ENCODE measurements at places on chromosomes 16 and 17.

GRCh38 chr17:60305141-60305540, 86.8 kb downstream of the USP32 start:
- DNase-seq = no peak

GRCh38 chr16:50152351-50152806, 727 bp upstream of the TENT4B start:
- no peak for DNase-seq

DNA sequence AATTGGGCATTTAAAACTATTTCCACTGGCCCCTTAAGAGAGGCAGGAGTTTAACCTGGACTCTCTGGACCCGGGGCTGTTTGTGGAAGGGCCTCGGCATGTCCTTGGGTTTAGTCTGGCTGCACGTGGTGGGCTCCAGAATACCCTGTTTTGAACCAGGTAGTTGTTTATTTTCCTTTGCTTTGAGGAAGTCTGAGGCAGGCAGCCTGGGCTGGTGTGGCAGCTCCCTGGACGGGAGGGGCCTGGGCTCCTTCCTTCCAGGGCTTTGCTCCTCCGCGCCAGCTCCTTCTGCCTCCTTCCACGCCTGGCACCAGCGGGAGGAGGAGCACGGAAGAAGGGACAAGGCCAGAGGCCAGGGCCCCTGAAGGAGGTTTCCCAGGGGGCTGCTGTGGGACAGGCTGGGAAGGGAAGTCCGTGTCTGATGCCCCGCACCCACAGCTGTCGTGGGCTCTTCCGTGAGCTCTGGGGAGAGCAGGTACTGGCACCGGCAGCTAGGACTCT, 15.5 kb downstream of the BANP start:
- DNase-seq = no peak

DNA sequence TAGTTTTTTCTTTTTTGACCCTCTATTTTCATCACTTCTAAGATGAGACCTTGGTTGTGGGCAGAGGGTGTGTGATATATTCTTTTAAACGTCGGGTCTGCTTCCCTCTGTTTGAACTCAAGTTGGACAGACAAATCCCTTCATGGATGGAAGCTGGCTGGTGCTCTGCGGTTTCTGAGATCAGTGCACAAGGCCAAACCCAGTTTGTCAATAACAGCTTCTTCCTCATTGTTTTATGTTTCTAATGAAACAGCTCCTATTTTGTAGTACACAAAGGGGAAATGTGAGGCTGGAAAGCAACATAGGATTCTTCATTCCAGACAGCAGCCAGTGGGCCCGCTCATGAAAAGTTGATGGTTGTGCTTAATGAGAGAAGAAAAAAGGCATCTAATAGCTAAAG, 159.6 kb downstream of the PRKCA start:
- no peak for DNase-seq

DNA sequence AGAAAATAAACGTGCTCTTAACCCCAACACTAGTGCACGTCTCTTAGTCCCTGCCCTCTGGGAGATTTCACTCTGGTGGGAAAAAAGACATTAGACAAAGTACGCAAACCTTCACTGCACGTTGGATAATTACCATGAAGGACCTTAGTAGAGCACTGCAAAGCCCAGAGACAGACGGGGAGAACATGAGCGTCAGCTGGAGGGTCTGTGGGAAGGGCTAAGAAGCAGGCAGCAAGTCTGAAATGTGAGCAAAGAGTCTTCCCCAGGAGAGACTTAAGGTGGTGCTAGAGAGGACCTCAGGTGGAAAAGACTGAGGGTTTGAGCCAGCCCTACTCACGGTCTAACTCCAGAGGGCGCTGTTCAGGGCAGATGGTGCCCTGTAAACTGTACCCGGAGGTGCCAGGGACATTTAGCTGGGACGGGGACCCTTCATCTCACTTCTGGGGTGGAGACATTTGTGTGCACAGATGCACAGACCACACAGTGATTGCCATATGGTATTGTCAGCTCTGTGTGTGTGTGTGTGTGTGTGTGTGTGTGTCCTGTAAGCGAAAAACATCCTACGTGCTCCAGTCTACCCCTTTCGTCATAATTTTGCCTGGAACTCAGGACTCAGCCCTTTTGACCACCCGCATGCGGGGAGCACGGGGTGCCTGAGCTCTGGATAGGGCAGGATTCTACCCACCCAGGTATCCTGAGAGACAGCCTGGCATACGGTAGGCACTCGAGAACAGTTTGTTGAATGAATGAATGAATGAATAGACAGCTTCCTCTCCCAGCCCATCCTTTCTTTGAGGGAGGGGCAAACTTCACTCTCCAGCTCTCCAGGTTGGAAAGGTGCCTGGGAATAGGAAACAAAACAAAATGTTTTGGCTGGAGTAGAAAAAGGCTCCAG, 10.1 kb upstream of the STAC2 start:
- no peak for DNase-seq

GRCh38 chr17:10127819-10128425, 70.5 kb downstream of the GAS7 start:
- no peak for DNase-seq

DNA sequence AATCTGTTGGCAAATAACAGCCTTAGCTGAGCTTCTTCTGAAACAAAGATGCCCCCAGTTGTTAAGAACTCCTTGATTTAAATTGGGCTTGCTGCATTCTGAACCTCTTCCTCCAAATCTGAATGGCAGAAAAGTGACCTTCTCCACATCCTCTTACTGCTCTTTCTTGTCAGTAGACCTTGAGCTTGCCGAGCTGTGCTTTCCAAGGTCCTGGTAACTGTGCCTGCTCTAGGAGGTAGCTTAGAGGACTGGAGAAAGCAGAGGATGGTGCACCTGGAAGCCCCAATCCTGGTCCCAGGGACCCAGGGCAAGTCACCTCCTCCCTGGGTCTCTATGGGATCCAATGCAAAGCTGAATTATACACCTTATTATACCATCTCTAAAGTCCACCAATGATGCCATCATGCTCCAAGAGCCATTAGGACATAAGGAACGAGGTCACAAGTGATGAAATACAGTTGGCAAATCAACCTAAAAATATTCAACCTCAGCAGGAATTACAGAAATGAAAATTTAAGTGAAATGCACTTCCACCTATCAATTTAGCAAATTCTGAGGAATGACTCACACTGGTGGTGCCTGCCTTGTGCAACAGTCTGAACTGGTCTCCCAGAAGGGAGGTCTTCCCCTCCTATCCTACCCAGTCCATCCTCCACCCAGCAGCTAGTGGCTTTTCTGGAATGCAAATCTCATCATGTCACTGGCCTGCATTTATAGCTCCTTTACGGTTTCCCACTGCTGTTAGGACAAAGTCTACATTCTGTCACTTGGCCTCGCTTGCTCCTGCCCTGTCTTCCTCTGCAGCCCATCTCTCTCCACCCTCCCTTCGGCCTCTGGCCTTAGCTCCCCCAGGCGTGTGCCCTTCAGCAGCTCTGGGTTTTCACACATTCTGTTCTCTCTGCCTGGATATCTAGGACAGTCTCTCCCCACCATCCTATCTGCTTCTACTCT, 36.6 kb downstream of the TOM1L2 start:
- DNase-seq = no peak

DNA sequence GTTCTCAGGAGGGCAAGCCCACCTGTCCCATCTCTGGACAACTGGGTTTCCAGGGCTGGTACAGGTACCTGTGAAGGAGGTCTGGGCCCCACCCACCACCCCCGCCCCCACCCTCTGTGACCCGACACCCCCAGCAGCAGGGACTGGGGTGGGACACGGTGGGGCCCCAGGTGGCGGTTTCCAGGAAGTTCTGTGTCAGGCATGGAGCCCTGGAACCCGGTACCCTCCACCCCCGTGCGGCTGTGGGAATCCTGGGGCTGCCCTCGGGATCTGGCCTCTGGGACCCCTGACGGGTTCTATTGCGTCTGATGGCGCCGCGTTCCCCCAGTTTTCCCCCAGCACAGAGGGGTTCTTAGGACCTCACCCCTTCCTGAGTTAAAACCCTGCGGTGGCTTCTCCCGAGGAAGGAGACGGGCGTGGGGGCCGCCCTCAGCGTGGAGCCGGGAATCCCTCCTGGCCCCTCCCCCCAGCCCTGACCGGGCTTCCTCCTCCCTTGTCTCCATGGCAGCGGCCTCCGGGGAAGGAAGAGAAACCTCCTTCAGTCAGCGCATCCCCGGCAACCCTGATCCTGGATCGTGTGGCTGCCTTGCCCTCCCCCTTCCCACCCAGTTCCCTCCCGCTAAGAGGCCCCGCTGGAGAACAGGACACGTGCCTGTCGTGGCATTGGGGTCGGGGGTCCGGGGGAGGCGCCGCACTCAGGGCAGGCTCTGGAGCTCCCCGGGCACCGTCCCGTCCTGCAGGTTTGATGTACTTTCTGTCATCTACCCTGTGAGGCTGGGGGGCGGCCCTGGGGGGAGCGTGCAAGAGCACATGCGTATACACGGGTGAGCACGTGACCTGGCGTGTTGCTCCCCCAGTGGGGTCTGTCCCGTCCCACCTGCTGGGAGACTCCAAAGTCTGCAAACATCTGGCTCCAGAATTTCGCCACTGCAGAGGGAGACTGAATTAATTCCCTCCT, 30.3 kb downstream of the CACNA1H start:
- DNase-seq = no peak

GRCh38 chr16:50839356-50839755, 97.5 kb downstream of the CYLD start:
- peak; percentile 32 for DNase-seq

- no peak for DNase-seq
Measured at GRCh38 chr16:66899945-66900710, 18.6 kb downstream of the CDH16 start.

DNA sequence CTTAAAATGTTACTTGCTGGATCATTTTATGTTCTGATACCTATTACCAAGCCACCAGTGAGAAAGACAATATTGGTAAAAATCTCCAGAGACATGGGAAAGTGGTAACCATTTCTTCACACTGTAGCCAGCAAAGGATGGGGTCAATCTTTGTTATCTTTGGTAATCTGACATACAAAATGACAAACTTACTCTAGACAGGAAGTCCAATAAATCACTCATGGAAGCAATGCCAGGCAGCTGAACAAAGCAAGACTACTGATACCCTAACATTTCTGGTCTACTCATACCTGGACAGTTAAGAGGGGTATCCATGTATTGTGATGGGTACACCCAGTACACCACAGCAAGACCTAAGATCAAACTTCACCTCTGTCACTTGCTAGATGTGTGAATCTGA, 19.0 kb downstream of the GRB2 start:
- DNase-seq = no peak

GRCh38 chr17:82045936-82046484, 5.6 kb downstream of the RFNG start:
- DNase-seq = no peak

- DNase-seq = no peak
Measured at GRCh38 chr17:79618383-79619067, 7.7 kb upstream of the RBFOX3 start.

GRCh38 chr17:20051624-20052023, 42.5 kb downstream of the SPECC1 start:
- DNase-seq = no peak

DNA sequence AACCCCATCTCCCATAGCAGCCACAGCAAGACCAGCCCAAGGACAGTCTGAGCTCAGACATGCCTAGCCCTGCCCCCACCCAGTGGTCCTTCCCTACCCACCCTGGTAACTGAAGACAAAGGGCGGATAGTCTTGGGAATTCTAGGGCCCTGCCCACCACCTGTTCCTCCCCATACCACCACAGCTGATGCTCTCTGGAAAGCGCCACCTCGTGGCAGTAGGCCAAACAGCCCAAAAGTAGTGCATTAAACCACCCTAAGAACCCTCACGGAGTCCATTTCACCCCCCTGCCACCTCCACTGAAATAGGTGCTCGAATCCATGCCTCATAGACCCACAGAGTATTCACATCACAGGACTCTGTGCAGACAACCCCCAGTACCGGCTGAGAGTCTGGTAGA, 1021.4 kb downstream of the CDH8 start:
- no peak for DNase-seq

GRCh38 chr17:12940699-12941098, 77.1 kb downstream of the ELAC2 start:
- DNase-seq = no peak

GRCh38 chr17:82315703-82316358, 1.6 kb downstream of the CD7 start:
- DNase-seq = no peak

DNA sequence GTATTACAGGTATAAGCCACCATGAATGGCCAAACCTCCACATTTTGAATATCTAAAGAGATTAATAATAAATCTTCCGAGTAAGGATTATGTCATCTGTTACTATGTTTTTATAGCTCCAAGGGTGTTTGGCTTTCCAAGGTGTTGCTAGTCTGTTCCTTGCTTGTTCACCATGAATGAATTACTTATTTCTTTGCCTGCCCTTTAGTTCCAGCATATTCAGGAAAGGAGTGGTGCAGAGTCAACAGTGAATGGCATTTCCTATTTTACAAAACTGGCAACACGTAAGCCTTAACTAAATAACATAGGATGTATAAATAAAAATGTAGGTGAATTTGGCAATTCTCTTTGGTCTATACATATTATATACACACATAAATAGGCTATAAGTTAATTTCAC, 70.3 kb downstream of the MYO1D start:
- no peak for DNase-seq

DNA sequence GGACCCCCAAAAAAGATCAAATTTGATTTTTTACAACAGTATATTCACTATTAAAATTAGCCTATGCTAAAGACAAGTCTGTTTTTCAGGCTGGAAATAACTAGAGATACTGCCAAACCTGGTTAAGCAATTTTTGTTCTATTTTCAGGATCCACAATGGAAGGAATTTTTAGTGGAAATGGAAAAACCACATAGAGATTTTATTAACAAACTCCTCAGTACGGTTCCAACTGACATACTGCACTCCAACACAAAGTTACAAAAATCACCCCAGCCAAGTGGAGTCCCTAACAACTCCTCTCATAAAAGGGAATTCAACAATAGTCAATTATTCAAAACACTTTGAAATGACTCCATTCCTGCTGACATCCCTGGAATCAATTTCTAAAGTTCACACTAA, 101.6 kb upstream of the TOB1 start:
- DNase-seq = no peak

DNA sequence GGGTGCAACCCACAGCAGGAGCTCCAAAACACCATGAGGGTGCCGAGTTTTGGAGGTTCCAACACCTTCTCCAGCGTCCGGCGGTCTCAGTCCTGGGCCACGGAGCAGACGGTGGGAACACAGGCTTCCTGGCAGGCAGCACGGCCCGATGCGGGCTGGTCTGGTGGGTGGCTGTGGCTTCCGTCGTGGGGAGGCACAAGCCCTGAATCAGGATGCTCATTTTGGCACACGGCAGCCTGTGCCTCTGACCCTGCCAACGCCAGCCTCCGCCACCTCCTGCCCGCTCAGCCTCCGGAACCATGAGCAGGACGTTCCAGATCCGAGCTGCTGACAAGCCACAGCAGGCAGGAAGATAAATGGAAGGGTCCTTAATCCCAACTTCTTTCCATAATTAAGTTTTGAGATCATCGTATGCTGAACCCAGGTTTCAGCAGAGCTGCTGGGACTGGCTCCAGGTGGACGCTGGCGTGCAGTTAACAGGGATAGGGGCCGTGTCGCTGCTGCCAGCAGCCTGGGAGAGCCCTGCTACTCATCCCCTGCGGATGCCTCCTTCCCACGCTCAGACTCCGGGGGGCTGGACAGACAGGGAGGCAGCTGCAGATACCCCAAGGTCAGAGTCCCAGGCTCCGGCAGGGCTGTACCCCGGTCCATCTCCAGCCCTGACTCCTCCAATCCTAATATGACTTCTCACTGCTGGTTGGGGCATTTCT, 136.6 kb downstream of the ENGASE start:
- DNase-seq = no peak

Measured in vagina (tissue), 2 donors.